ENCODE measurements at places on chromosomes 6 and 20.

DNA sequence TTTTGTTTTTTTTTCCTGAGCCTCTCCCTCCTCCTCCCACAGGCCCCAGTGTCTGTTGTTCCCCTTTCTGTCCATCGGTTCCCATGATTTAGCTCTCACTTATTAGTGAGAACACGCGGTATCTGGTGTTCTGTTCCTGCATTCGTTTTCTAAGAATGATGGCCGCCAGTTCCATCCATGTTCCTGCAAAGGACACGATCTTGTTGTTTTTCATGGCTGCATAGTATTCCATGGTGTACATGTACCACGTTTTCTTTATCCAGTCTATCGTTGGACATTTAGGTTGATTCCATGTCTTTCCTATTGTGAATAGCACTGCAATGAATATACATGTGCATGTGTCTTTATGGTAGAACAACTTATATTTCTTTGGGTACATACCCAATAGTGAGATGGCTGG lies 105.6 kb upstream of the NUP153 start:
- no peak for DNase-seq

GRCh38 chr20:19823971-19824370 lies 65.9 kb downstream of the RIN2 start:
- DNase-seq = no peak

- no peak for DNase-seq
These were observed 49.2 kb downstream of the SERAC1 start for GRCh38 chr6:158118886-158119285.

DNA sequence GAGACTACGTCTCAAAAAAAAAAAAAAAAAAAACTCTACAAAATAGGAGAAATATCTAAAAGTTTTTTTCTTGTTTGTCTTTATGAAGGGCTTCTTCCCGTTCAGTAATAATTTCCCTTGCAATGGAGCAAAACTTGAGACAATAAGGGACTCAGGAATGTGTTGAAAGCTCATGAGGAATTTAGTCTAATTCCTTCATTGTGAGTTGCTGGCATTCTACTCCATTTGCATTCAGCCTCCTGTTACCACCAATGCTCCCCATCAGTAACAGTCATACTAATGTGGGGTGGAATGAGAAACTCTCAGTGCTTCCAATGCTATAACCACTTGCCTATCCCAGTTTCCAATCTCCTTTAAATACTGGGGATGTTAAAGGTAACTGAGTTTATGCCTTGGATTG lies 576.7 kb upstream of the AGPAT4 start:
- no peak for DNase-seq

- DNase-seq = no peak
These were observed 29.0 kb downstream of the HDGFL1 start for GRCh38 chr6:22598339-22598738.

DNA sequence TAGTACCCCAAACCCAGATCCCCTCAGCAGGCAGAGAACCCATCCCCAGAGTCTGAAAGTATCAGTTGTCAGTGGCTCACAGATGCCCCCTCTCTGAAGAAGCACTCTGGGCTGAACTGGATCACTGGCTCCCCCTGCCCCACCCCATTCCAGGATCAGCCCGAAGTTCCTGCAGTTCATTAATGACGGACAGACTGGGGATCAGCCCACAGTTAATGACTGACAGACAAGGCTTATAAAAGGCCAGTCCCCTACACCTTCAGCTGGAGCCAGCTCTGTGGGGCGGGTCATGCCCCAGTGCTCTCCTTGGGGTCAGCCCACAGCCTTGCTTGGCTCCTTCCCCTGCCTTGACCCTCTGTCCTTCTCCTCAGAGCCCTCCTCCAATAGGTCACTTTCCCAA lies 21.7 kb downstream of the KIAA1755 start:
- DNase-seq = no peak

DNA sequence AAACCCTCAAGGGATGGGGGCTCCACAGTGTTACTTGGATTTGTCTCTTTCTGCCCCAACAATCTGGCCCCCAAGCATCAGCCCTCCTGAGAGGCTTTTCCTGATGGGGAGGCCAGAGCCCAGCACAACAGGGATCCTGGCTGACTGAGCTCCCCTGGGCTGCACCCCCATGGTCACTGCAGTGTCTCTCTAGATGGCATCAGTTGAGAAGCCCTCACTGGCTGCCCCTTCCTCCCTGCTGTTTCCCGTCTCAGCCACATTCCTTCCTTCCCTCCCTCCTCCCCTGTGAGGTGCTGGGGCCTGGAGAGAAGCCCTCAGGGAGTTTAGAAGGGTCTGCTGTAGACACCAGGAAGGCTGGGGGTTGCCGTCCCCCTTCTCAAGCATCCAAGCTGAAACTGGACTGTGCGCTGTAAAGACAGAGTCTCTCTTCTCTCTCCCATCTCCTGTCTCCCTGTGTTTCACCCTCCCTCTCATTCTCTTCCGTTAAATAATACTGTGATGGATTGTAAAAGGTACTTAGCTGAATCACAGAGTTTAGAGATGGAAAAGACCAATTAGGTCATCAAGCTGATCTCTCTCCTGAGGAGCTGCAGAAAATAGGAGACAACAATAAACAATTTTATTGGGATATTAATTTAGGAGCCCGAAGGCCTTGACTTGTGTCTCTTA lies 29.7 kb downstream of the SAYSD1 start:
- DNase-seq = no peak

DNA sequence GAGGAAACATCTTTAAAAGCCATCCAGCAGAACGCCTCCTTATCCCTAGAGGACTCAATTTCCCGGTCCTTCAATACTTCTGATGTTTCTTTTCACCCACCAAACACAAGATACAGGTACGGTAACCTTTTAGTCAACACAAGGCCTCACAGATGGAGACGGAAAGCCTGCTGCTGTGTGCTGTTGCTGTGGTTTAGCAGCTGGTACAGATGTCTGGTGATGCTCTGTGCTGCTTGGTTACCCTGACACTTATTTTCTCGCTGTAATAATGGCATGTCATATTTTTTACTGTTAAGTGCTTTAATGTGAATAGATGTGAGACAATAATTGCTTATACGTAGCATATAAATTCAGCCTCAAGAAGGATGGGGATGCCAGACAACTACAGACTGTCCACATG lies 25.3 kb downstream of the GMDS start:
- DNase-seq = no peak

- no peak for DNase-seq
These were observed 7.0 kb downstream of the CD2AP start for GRCh38 chr6:47484616-47485015.

DNA sequence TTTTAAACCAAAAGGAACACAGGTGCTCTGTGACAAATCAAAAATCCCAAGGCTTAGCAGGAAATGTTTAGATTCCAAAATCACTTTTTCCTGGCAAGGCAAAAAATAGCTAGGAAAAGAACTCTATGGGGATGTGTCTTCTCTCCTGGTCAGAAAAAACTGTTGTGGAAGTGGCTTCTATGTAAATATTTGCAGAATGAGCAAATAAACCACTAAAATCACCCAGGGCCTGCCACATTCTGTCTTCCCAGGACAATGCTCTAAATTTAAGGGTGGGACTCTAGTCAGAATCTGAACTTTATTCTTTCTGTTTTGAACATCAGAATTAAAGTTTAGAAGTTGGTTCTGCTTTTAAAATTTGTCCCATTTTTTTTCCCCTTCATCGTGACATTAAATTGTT lies 29.3 kb downstream of the GCM1 start:
- DNase-seq = no peak

- no peak for DNase-seq
These were observed 26.1 kb downstream of the CEP57L1 start for GRCh38 chr6:109121411-109121810.

DNA sequence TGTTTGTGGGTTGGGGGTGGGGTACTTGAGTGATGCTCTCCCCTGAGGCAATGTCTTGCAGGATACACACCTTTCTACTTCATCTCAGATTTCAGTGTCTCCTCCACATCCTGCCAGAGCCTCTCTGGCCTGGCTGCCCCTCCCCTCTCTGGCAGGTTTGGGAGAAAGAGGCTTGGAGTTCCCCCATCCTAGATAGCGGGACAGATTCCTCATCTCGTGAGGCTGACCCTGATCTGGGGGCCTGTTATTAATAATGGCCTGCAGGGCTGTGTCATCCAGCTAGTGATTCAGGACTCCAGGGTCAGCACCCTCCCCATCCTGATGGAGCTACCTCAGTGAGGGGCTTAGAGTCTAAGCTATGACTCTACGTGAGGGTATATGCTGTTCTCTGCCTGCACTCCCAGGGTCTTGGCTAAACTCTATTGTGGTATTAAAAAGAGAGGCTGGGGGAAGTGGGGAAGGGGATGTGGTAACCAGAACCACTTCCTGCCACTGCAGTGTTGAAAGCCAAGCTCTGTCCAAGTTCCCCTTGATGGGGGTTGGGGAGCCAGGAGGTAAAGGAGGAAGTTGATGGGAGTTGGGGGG lies 3.7 kb upstream of the MMP9 start:
- DNase-seq = no peak

DNA sequence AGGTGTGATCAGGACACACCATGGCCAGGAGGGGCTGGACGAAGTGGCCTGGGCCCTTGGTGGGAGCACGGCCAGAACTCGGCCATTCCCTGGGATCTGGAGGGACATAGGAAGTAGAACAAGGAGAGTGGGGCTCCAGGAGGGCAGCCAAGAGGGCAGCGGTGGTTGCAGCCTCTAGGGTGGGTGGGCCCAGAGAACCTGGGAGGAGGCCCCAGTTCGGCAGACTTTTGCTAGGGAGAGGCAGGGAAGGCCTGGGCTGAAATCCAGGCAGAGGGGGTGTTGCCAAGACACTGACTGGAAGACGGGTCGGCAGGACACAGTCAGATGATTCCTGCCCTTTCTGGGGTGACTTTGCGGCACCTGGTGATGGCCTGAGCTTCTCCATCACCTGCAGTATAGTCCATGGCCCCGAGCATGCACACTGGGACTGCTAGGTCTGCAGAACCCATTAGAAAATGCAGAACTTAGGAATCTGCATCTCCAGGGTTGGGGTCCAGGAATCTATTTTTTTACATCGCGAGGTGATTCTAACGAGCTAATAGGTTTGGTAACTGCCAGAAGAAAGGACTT lies 224.8 kb downstream of the SYNDIG1 start:
- DNase-seq = no peak

- DNase-seq = no peak
These were observed 12.9 kb downstream of the TTPAL start for GRCh38 chr20:44488551-44488950.

GRCh38 chr6:133811557-133811956 lies 77.4 kb upstream of the TCF21 start:
- DNase-seq = no peak

DNA sequence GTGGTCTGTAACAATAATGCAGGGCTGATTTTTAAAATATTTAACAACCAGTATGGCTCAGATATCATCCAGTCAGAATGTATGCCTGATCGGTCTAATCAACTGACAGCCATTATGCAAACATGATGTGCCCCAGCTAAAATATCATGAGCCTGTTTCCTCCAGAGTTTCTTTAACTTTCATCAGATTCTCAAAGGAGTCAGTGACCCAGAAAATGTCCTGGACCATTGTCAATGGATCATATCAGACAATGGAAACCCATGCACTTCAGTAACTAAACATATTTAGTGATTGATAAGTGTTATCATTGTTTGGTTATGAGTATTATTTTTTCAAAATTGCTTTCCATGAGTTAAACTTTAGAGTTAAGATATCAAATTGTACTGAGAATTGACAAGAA lies 173.5 kb downstream of the LMBRD1 start:
- DNase-seq = no peak

DNA sequence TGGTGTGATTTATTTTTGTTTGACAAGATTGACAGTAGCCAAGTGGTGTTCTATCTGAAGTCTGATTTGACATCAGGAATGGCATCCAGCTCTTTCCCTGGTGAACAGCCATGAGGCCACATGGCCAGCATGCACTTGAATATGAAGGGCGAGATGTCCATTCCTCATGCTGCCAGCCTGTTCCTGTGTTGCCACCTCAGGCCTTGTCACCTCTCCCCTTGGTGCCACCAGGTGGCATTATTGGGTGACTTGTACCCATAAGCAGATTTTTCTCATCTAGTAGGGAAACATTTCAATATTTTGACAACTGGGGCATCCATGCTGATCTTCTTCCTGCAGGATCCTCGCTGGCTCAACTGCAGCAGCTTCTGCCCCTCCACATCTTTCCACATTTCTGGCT lies 199.1 kb downstream of the ERMARD start:
- DNase-seq = no peak

GRCh38 chr20:45998761-45999160 lies 9.9 kb upstream of the MMP9 start:
- DNase-seq = no peak

GRCh38 chr6:39322306-39322850 lies at the start of gene KCNK16:
Gene KCNK16 (minus strand): TSS chr6:39322702. CDS start chr6:39322540, 162 bp downstream.
- no peak for DNase-seq

- DNase-seq = no peak
These were observed 75.1 kb upstream of the ATXN1 start for GRCh38 chr6:16836144-16836981.

DNA sequence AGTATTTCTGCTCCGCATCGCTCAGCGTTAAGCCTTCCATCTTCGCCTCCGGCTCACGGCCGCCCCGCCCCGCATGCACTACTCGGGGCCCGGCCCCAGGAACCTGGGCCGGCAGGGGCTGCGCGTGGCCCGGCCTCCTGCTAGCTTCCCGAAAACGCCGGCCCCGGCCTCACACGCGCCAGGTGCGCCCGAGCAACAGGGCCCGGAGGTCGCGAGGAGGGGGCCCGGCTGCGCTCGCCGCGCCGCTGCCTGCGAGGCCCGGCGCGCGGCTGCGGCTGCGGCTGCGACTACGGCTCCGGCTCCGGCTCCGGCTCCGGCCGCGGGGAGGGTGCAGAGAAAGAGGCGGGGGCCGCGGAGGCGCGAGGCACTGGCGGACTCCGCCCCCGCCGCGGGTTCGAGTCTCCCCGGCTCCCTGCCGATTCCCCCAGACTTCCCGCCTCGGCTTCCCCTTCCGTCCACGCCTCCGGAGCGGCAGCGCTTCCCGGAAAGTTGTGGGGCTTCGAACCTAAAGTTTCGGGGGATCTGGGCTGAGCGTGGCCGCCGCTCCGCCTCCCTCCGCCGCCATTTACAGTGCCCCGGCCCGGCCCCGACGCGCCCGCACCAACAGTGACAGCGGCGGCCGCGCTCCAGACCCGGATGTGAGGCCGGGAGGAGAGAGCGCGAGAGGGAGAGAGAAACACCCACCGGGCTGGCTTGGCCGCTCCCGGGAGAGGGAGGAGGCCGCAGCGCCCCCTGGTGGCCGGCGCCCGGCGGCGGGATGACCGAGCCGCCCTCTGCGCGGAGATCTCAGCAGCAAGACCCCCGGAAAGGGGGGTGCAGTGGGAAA lies at the start of gene REPS1:
TSS of gene REPS1 (minus strand) at position 611 of the 826 bp plus-strand sequence. CDS start at position 40, 571 bp downstream.
- DNase-seq = peak; percentile 86

DNA sequence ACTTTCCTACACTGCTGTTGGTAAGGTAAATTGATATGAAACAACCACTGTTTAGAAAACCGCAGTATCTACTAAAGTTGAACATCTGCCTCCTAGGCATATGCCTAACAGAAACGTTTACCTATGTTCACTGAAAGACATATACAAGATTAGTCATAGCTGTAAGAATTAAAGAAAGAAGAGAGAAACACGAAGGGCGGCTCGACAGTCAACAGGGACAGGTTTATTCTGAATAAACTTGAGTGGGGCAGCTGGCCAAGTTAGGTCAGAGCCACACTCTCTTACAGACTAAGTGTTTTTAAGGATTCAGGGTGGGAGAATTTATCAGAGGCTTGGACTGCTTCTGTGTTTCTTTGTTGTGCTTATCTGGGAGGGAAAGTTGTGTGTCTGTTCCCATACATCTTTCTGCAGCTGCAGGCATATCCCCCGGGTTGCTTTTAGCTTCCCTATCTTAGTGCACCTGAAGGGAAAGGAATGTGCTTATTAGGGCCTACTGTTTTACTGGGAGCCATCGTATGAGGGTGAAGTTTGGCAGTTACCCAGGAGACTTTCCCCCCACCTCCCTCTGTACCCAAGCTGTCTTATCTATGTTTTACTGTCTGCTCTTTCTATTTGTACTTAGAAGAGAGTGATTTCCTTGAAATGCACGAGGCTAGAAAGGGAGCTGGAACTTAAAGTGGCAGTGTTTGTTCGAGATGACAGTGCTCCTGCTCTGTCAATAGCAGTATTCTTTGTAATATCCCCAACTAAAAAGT lies 20.4 kb downstream of the PROCR start:
- DNase-seq = no peak

Measured in activated T-helper 2 cell treated with anti-CD3 and anti-CD28 coated beads, Interferon-gamma antibody, Interleukin-2, Interleukin-4, amounts not matched to agents 10 μg/mL and 5 μg/mL and 100 μg/mL, durations not matched to agents 14 hours and 24 hours and 36 hours (primary cell).